NCI-H2107 (cell line): ENCODE measurements at places on chromosomes 12 and 14.
A peak's percentile ranks its signal among the peaks of the same experiment; 100 is the strongest.

- DNase-seq = no peak
Observed at GRCh38 chr14:22598896-22599244, 770 bp downstream of the ABHD4 start.

GRCh38 chr12:84073401-84073800 is 839.2 kb downstream of the SLC6A15 start:
- no peak for DNase-seq

- DNase-seq = peak; percentile 84
Observed at GRCh38 chr14:31207287-31207754, 272 bp downstream of the HECTD1 start.

DNA sequence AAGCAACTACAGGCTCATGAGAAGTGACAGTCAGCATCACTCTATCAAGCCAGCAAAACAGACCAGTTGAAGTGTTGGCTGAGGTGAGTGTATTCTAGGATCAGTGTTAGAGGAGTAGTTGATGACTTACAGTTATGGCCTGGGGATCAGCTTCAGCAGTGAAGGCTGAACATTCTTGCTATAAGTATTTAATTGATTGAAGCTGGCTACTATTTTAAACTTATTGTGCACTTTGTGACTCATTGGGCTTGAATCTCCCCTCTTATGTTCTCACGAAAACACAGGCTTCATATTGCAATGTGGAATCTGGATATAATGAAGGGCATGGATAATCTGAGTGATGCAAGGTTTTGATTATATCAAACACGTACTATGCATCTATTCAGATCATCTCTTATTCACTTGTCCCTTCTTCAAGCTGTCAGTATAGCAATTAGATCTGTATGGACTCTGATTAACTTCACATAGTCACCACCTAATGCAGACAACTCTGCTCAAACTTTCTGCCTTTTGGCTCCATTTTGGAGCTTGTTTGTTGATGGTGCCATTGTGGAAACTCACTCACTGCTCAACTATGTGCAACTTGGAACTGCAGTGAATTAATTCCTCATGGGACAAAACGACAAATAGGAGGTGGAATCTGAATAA is 309.2 kb downstream of the SLC16A7 start:
- DNase-seq = no peak

DNA sequence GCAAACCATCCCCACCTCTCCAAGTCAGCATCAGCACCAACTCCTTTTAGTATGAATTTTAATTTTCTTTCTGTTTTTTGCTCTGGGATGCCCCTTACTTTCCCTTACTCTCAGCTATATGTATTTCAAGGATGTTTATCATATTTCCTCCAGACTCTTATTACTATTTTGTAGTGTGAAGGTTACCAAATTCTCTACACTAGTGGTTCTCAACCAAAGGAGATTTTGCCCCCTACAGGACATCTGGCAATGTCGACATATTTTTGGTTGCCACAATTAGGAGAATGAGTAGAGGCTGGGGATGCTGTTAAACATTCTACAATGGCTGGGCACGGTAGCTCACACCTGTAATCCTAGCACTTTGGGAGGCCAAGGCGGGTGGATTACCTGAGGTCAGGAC is 29.1 kb upstream of the SOS2 start:
- peak; percentile 4 for DNase-seq

DNA sequence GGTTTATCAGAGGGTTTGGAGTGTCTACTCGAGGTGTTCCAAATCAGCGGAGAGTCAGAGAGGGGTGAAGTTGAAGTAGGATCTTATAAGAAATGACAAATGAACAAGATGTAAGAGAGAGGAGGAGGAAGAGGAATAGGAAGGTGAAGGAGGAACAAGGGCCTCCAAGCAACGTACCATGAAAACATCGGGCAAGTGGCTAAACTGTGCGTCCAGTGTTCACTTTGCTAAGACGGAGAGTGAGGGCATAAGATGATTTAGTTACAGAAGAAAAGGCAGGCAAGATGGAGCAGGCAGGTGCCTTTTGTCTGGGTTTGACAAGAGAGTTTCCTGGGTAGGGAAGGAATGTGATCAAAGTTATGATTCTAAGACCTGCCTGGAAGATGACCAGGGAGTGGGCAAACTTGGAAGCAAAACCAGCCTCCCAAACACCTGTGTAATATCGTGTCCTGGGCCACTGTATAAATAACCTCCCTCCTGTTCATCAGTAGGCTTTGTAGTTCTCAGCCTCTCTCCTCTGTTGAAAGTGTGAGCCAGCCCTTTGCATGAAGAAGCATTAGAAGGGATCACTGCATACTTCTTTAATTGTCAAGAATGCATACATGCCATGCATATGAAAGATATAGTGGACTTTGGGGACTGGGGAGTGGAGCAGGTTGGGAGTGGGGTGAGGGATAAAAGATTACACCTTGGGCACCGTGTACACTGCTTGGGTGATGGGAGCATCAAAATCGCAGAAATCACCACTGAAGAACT is 111.4 kb downstream of the ZFP36L1 start:
- DNase-seq = no peak

GRCh38 chr12:79360936-79361335 is 329.8 kb downstream of the PAWR start:
- no peak for DNase-seq

GRCh38 chr14:67464377-67464776 is 24.1 kb downstream of the TMEM229B start:
- no peak for DNase-seq

DNA sequence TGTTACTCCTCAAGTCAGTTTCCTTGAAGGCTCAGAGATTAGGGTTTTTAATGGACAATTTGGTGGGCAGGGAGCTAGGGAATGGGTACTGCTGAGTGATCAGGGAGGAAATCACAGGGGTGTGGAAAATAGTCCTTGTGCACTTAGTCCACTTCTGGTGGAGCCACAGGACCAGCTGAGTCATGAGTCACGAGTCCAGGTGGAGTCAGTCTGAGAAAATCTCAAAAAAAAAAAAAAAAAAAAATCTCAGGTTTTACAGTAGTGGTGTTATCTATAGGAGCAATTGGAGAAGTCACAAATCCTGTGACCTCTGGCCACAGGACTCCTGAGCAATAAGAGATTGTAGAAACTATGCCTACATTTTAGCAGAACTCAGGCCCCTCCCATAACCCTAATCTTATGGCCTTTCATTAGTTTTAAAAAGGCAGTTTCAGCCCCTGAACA is 28.2 kb upstream of the AMN1 start:
- no peak for DNase-seq

DNA sequence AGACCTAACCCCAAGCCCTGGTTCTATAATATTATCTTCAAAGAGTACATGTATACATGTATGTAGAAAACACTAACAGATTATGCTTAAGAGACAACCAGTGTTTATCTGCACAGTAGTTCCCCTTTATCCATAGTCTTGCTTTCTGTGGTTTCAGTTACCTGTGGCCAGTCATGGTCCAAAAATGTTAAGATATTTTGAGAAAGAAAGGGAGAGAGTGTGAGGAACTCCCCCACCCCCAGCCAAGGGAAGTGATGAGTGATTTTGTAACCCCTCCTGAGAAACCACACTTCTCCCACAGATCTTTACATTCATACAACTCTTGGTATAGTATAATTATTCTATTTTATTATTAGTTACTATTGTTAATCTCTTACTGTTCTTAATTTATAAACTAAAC is 77.3 kb upstream of the CNTN1 start:
- no peak for DNase-seq

DNA sequence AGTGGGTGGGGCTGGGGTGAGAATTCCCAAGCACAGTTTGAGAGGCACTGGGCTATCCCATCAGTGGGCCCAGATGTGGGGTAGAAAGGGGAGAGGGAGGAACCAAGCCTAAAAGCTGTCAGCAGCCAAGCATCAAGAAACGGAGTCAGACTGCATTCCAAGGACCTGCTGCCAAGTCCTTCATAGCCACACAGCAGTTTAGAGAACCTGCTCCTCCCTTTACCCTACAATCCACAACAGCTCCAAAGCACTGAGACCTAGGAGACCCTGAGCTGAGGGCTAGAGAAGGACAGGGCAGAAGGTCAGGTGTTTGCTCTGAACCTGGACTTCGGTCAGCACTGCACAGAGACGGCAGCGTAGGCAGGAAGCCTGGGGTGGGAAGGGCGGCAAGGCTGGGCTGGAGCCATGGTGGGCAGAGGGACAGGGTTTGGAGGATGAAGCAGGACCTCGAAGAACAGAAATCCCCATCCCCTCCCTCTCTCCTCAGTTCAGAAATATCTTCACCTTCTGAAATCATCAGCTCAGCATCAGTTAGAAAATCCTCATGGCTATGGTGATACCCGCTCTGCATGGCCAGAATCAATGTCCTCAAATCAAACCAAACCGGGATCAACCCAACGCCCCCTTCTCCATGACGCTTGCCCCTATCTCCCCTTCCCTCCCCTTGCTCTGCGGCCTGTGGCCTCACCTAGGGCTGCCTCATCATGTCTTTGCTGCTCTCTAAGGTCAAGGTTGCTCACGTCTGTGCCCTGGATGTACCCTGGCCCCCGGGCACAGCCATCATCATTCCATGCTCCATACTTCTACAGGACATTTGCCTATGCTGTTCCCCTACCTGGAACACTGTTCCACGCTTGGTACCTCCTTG is 12.9 kb upstream of the SERPINA4 start:
- DNase-seq = no peak

GRCh38 chr14:24053548-24054323 is 1.9 kb downstream of the CARMIL3 start:
- no peak for DNase-seq

DNA sequence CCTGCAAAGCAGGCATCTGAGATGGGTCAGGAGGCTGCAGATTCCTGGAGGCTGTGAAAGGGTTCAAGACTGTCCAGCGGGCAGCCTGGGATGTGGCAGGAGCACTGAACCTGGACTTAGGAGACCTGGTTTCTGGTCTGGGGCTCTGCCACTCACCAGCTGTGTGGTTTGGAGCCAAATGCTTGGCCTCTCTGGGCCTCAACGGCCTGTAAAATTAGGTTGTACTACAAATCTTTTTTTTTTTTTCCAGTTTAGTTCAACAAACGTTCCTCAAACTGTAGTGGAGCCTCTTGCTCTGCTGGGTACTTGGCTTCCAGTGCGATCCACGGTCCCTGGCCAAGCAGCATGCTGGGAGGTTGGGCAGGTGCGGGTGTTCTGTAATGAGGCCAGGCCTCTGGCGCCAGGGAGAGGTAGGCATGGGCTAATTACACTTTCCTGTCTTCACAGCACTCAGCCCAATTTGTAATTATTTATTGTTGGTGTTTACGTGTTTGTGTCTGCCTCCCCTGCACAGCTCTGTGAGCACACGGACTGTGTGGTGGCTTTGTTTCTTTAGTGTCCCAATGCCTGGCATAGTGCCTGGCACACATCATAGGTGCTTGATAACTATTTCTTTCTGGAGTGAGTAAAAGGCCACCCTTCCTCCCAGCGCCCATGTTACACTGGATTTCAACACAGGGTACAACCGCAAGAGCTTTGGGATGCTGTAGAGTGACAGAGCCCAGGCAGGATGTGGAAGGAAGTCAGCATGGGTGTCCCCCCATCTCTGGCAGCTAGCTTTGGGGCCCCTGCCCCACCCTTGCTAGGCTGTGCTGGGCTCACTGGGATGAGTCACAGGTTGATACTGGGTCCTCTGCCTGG is 5.8 kb upstream of the KRT80 start:
- no peak for DNase-seq

GRCh38 chr14:33081259-33081658 is 142.6 kb downstream of the NPAS3 start:
- peak; percentile 15 for DNase-seq

GRCh38 chr14:39217214-39217879 is 16.4 kb upstream of the MIA2 start:
- no peak for DNase-seq

GRCh38 chr12:32139064-32139421 is 32.4 kb downstream of the BICD1 start:
- no peak for DNase-seq
